ENCODE measurements at places on chromosomes 13 and 19. TPM values are rescaled to one million over a fixed set of nuclear protein-coding genes. Genes with fewer than 3 reads are reported as not detected.

DNA sequence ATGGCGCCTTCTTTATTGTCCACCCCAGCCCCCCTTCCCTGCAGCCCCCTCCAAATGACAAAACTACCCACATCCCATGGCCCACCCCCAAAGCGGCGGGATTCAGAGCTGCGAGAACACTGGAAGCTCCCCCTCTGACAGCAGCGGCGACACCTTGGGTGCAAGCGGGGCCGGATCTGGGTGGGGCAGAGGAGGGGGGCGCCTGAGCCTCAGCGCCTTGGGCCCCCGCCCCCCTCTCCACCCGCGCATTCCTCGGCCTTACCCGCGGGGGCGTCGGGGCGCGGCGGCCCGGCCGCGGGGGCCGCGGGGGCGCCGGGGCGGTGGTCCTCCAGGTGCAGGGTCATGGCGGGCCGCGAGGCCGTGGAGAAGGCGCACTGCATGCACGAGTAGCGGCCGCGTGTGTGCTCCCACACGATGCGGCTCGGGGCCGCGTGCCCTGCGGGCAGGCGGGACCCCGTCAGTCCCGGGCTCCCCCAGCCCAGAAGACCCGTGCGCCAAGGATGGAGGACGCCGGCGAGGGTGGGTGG, 3.3 kb downstream of the ZNF414 start:
- no peak for DNase-seq

DNA sequence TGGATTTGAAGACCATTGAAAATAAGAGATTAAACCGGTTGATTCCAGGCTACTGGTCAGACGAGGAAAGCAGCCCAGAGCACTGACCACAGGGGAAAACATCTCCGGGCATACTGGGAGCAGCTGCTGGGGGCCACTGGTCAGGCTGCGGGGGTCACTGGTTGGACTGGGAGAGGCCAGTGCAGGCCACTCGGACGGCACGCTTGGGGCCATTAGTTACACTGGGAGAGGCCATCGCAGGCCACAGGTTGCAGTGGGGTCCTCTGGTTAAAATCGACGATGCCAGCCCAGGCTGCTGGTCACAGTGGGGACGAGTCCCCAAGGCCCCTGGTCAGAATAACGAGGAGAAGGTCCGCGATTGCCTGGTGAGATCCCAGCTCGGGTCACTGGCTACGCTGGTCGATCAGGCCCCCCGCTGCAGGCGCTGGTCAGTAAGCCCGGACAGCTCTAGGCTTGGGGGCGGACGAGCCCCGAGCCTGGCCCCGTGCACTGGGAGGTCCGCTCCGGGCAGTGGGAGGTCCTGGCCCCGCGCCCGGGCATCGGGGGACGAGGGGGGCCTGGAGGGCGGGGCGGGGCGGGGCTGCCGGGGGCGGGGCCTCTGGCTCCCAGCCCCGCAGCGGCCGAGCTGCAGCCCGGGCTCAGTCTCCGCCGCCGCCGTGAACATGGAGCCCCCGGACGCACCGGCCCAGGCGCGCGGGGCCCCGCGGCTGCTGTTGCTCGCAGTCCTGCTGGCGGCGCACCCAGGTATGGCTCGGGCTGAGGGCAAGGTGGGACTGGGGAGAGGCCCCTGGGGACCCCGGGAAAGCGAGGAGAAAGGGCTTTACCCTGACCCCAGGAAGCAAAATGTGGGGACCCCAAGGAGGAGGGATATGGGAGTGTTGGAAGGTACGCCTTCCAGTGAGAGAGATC, at the start of gene BCAM:
BCAM (plus strand) TSS at position 641 of the 909 bp plus-strand sequence; CDS start at position 663, 22 bp downstream.
- DNase-seq = peak; percentile 45

GRCh38 chr13:53150568-53150967, 122.0 kb downstream of the OLFM4 start:
- no peak for DNase-seq

The ACER1 gene
- not detected for total RNA-seq

GRCh38 chr13:94617389-94618000, 15.8 kb downstream of the GPR180 start:
- DNase-seq = peak; percentile 55

DNA sequence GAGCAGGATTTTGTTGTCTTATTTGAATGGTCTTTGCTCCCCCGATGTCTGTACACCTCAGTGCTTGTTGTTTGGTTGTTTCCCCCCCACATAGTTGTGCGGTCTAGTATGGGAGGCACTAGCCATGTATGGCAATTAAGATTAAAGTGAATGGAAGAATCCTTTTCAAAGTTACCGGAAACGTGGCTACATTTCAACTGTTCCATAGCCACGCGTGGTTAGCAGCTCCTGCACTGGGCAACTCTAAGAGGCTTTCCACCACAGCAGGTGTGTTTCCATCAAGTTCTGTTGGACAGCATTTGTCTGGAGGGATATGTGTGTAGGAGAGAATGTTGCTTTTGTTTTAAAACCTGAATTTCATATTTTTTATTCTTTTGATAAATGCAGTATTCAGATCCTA, 247.3 kb downstream of the GGACT start:
- DNase-seq = no peak

The KIR2DL1 gene
- not detected for total RNA-seq

- DNase-seq = no peak
Observed at GRCh38 chr19:36081385-36081784, 26.7 kb downstream of the WDR62 start.

- DNase-seq = peak; percentile 17
Observed at GRCh38 chr13:76884186-76884906, 1.9 kb downstream of the KCTD12 start.

- peak; percentile 51 for DNase-seq
Observed at GRCh38 chr19:58562122-58563033, 4.0 kb upstream of the UBE2M start.

- DNase-seq = peak; percentile 19
Observed at GRCh38 chr13:26019881-26020870, 31.6 kb downstream of the SHISA2 start.

GRCh38 chr19:35539314-35539713, 6.1 kb downstream of the GAPDHS start:
- no peak for DNase-seq

The ZNF486 gene
- 0.92 TPM for total RNA-seq

The ZNF557 gene
- total RNA-seq = 12.5 TPM

DNA sequence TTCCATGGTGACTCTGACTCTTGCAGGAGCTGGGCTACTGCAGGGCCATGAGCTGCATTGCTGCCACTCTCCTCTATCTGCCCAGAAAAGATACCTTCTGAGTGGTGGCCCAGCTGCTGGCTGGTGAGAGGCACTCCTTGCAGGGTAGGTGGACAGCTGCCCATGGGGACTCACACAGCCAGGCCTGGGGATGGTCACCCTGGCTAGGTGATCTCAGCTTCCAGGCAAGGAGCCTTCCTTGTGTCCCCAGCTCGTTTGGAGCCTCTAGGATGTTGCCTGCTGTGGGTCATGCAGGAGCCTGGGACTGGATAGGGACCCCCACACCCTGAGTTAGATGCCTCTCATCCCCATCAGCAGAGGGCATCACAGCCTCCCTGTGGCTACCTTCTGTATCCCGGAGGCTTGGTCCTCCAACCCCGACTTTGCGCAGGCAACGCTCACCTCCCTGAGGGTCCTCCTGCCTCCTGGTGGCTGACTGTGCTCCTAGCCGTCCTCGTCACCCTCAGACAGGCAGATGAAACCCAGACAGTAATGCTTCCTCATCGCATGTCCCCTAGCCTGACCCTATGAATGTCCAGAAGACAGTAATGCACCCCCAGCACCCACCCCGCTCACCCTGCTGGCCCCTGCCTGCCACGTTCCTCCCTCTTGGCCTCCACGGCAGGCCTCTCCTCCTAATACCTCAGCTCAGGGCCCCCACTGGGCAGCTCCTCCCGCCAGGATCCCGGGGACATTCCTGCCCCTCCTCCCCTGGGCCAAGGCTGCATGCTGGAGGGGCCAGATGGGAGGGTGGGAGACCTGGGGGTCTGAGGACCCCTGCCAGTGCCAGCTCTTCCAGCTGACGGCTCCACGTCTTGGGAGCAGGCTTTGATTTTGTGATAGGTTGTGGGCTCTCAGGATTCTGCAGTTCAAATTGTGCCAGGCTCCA, 13.6 kb upstream of the ZNF14 start:
- DNase-seq = no peak

- no peak for DNase-seq
Observed at GRCh38 chr13:42497798-42498197, 76.2 kb upstream of the TNFSF11 start.

DNA sequence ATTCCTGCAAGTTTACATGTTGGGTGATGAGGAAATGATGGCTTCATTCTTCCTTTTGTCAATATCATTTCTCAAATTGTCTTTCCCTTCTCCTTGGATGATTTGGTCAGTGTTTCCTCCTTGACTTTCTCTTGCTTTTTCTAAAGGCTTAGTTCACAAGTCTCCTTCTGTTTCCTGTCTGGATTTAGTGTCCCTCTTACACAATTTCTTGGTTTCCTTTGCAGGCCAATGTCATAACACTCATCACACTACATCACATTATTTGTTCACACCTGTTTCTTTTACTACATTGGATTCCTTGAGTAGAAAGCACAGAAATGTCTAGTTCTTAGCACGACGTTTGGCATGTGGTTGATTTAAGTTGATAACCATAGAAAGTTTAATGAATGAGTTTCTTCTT, 490.7 kb downstream of the TDRD3 start:
- no peak for DNase-seq

GRCh38 chr19:2524840-2525723, 49.2 kb downstream of the GADD45B start:
- DNase-seq = peak; percentile 77

The ZNF681 gene
- 0.07 TPM for total RNA-seq

GRCh38 chr13:109400624-109401257, 385.6 kb downstream of the IRS2 start:
- DNase-seq = no peak

The ARID3A gene
- total RNA-seq = 19.6 TPM

DNA sequence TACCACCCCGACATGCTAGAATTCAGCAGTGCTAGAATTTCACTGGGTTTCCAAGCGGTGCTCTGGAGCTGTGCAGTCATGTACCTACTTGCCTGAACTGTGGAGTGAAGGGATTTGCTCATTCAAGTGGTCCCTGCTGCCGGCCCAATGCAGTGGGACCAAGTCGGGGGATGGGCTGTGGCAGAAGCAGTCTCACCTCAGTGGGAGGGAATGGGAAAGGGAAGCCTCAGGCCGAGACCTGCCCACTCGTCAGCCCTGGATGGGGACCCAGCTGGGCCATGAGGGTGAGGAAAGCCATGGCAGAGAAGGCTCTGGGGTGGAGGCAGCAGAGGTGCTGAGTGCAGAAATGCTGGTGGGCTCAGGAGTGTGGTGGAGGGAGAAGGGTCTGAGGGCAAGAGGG, 14.9 kb downstream of the KLHL26 start:
- no peak for DNase-seq

- no peak for DNase-seq
Observed at GRCh38 chr13:30664689-30665275, 47.1 kb downstream of the USPL1 start.

- DNase-seq = no peak
Observed at GRCh38 chr19:2046046-2046907, 4.8 kb downstream of the MKNK2 start.

DNA sequence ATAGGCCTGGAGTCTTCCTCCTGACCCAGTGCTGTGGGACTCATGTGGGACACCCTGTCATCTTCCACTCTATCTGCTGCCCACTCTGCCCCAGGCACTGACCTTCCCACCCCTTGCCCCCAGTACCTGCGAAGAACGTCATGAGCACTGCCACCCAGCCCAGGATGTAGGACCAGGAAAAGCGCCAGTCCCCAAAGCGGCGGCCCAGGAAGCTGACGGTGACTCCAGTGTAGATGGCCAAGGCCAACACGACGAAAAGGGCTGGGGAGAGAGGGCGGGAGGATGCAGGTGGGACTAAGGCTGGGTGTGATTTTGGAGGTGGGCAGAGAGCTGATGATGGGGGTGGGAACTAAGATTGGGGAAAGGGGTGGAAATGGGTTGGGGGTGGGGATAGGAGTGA, 7.4 kb downstream of the LIM2 start:
- DNase-seq = no peak

GRCh38 chr13:49220036-49220855, at the start of gene MLNR:
MLNR (plus strand) TSS chr13:49220338; CDS start chr13:49220338, 0 bp downstream.
- DNase-seq = peak; percentile 56

DNA sequence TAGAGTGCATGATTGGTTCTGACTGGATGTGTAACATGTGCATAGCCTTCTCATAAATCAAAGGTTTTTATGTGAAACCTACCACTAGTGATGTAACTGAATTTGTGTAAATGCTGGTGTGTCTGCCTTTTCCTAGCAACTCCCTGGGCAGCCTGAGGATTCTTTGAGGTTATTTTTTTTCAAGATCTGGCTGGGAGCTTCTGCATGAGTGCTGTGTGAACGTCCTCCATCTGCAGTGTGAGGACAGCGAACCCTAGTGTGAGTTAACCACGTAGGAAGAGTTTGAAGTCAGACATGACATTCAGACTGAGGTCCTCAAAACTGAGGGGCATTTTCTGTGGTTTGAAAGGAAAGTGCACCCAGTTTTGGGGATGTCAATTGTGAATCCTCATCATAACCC, 39.9 kb downstream of the DPRX start:
- no peak for DNase-seq

GRCh38 chr19:19385896-19386869, 19.3 kb upstream of the GATAD2A start:
- DNase-seq = no peak

- no peak for DNase-seq
Observed at GRCh38 chr13:79295906-79296706, 109.9 kb downstream of the RBM26 start.

The TNFSF11 gene
- not detected for total RNA-seq

- DNase-seq = peak; percentile 48
Observed at GRCh38 chr13:94210816-94211215, 268.7 kb downstream of the DCT start.

The NAPSA gene
- 0.47 TPM for total RNA-seq

The FCER2 gene
- total RNA-seq = not detected

DNA sequence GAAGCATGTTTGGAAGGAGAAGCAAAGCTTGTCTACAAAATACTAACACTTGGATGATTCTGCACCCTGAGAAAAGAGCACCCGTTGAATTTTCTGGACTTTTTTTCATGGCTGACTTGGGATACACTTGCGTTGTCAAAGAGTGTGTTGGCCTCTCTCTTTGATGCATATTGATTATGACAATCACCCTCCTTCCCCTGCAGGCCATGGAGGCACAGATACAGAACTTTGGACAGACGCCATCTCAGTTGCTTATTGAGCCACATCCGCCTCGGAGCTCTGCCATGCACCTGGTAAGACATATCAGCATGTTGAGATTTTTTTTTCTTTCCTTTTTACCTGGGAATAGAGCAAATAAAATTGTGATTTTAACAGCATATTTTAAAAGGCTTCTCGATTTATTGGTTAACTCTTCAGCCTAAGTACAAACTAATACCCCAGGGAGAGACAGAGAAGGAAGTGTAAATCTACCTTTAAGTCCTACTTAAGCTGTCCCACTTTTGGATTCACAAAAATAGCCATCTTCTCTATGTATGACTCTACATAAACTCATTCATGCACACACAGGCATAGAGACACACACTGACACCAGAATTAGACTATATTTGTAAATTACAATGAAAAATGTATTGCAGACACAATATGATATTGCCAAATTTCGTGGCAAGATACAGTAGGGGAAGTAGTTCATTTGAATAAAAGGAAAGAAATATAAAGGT, 169.7 kb upstream of the MAB21L1 start:
- DNase-seq = no peak

DNA sequence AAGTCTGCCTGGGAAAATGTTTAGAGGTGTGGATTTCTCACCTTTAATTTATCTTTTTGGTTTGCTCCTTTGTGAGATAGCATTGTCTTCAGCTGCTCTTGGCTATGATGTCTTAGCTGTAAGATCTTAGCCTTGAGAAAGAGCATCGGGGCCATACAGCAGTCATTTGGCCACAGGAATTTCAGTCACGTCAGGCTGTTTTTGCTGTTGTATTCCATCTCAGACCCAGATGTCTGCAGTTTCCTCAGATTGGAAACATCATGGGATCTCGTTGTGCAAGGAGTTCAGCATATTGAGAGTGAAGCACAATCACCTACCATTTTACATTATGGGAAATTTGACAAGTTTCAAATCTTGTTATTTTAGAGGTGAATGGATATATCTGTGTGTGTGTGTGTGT, 89.3 kb upstream of the C1QTNF9B start:
- no peak for DNase-seq
